ENCODE measurements at places on chromosomes 4 and X.
A peak's percentile ranks its signal among the peaks of the same experiment; 100 is the strongest.

GRCh38 chr4:25552580-25553271 is 102.9 kb upstream of the SLC34A2 start:
- no peak for DNase-seq

- DNase-seq, result no peak
These were observed 28.2 kb upstream of the SPATA4 start for GRCh38 chr4:176223561-176223960.

DNA sequence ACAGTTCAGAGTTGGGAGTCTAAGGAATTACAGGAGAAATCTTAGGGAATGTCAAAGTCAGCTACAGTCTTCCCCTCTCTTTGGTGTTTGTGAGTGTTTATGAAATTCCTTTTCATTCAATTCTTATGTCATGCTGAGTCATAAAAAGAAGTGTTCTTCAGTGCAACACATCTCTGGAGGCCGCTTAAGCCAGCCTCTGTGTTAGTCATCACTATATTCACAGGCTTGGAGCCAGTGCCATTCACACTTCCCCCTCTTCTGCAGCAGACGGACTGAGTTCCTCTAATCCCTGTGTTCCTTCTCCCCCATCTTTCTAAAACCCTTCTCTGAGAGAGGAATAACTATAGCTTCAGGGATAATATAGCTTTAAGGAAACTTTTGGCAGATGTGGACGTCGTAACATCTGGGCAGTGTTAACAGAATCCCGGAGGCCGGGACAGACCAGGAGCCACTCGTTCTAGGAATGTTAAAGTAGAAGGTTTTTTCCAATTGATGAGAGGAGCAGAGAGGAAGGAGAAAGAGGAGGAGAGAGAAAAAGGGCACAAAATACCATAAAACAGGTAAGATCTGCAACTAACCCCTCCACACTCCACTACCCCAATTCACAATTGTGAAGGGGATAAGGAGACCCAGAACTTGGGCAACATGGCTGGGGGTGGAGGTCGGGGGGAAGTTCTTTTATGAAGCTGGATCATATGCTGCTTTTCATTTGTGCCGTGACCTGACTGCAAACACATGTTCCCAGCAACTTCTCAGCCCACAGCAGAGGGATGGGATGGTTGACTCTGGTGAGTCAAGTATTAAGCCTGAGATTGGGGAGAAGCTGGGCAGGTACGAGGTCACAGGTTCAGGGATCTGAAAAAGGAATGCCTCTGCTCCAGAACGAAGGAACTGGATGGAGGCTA is at the start of gene SRPX2:
TSS of gene SRPX2 (plus strand) at position 244 of the 905 bp plus-strand sequence. CDS start 2,124 bp downstream, outside the sequence.
- no peak for DNase-seq

- DNase-seq, result no peak
These were observed 256.9 kb downstream of the ADAMTS3 start for GRCh38 chr4:72312032-72312650.

- no peak for DNase-seq
These were observed 61.8 kb downstream of the POLR2B start for GRCh38 chr4:57040510-57040909.

DNA sequence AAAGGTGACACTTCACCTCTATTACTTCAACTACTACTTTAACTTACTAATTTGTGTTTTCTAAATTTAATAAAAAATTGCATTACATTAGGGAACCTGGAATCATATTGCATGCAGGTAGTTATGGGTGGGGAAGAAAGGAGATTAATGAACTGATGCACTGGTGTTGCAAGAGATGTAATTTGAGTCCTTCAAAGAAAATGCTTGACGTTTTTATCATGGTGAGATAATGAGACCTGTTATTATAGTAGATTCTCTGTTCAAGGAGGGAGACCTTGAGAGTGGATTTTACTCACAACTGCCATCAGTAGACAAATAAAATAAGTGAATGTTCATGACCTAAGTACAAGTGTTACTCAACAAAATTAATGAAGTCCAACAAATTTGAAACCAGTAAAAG is 26.4 kb upstream of the MED14 start:
- no peak for DNase-seq

DNA sequence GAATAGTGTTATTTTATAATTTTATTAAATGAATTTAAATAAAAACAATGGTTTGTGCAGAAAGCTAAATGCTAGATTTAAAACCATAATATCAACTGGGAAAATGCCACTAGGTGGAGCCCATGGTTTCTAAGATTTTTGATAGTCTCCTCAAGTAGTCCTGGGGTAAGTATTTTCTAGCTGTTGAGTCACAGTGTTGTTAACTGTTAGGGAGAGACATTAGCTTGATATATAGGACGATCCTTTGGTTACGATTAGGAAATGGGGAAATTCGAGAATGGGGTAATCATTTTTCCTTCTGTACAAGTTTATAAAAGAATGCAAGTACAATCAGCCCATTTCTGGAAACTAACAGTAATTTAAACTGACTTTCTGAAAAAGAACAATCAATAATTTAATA is 378.4 kb downstream of the ANKRD50 start:
- no peak for DNase-seq

- no peak for DNase-seq
These were observed 387.4 kb downstream of the SPOCK3 start for GRCh38 chr4:166846939-166847338.

- no peak for DNase-seq
These were observed 253.9 kb downstream of the PCDH18 start for GRCh38 chr4:137278431-137278830.

DNA sequence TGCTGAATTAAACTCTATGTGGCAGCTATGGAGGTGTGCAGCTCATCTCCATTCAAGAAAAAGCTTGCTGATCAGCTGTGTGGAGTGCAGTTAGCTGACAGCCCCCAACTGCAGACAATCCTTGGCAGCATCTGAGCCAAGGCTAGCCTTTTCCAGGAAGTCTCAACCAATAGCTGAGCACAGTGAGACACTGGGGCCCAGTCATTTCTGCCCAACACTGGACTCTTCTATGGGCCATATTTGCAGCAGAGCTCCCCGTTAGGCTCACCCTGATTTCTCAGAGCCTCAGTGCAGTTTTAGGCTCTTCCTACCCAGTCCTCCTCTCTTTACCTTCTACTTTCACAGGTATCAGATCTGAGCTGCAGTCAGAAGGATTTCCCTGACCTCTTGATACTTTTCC is 12.9 kb downstream of the DDX53 start:
- DNase-seq, result no peak

DNA sequence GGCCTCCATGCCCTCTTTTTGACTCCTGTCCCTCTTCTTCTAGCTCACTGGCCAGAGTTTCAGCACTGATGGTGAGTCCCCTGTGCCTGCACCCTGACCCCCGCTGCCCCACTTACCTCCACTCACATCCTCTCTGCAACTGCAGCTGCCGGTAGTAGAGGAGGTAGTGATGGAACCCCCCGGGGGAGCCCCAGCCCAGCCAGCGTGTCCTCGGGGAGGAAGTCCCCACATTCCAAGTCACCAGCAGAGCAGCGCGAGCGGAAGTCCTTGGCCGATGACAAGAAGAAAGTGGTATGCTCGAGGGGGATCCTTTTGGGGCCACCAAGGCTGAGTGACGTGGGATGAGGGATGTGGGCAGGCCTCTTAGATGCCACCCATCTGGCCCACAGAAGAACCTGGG is 5.8 kb downstream of the ARAF start:
- peak; percentile 24 for DNase-seq

DNA sequence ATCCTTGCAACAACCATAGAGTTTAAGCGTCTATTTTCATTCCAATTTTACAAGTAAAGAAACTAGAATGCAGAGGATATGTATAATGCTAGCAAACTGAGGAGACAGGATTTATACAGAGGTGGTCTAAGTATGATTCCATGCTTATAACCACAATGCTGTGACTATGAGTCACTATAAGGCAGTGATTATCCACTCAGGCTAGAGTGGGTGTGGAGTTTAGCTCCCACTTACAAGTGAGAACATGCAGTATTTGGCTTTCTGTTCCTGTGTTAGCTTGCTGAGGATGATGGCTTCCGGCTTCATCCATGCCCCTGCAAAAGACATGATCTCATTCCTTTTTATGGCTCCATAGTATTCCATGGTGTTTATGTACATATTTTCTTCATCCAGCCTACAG is 41.6 kb upstream of the EDA2R start:
- no peak for DNase-seq

- DNase-seq, result no peak
These were observed 70.8 kb upstream of the PTPN13 start for GRCh38 chr4:86523333-86523732.

DNA sequence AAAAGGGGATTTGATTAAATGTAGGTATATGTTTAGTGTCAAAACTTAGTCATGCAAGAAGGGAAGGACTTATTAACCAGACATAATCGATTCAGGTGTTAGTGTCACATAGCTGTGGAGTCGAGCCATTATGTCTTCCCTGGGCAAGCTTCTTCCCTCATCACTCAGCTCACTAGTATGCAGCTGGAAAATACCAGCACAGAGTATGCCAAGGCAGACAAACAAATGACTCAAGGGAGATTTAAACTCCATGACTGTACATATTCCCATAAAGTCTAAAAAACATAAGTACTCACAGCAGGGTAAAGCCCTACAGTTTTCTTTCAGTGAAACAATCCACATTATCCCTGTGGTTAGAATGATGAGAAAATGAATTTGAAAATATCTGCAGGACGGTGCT is 304.5 kb downstream of the CBLL2 start:
- DNase-seq, result no peak

GRCh38 chrX:29478336-29479069 is 736.9 kb upstream of the MAGEB2 start:
- DNase-seq, result peak; percentile 45

DNA sequence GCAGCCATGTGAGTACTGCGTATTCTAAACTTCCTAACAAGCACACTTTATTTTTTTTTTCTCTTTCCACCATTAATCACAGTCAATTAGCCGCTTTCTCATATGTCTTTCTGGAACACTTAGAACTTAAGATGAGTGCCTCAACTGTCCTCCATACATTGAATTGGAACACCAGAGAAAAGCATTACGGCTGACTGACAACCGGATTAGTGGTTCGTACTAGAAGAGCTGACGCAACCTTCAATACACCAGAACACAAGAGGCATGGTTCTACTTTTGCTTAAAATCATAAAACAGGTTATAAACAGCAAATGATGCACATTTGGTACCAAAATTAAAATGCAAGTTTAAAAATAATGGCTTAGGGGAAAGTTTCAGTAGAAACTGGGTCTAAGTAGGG is 3.3 kb downstream of the TMEM47 start:
- DNase-seq, result no peak

- peak; percentile 4 for DNase-seq
These were observed at the start of gene GLRA2 for GRCh38 chrX:14529290-14529989. GLRA2 (plus strand) TSS chrX:14529536; CDS start chrX:14530058, 522 bp downstream.

- DNase-seq, result no peak
These were observed 47.4 kb upstream of the HOPX start for GRCh38 chr4:56728512-56728911.

DNA sequence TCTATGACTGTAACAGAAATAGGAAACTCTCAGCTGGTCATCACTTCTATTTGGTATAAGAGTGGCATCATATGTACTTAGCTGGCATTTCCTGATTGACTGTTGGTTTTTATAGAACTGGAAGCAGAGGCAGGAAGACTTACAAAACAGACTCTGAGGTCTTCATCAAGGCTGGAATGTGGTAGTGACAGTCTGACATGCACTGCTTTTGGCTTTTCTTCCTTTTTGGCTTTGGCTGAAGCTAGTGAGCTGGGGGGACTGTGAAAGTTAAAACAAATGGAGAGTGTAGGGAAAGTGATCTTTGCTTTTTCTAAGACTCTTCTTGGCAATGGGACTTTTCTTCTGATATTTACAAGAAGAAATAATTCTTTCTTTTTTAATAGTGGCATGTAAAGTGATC is 121.1 kb upstream of the SLC4A4 start:
- DNase-seq, result no peak

DNA sequence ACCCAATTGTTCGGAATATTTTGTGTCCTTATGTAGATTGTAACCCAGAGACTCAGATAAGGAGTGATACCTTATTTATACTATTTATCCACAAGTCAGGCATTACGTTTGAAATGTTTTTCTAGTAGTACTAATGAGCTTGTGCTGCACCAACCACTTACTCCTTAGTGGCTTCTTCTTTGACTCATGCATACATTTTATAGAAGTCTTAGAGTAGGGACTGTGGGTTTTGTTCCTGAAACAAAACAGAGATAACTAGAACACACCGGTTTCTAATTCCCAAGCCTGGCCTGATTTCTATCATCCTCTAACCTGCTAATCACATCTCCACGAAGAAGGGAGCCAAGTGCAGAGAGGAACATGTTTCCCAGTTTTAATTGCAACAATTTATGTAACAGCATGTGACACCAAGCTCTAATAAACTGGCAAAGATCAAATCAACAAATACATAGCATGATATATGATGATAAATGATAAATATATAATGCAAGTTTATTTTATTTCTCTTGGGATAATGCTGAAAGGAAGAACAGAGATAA is 32.3 kb downstream of the MGARP start:
- DNase-seq, result no peak

- no peak for DNase-seq
These were observed 39.9 kb downstream of the ADGRA3 start for GRCh38 chr4:22476011-22476410.

- DNase-seq, result no peak
These were observed 17.1 kb upstream of the PRRG1 start for GRCh38 chrX:37332055-37332454.

- no peak for DNase-seq
These were observed 32.3 kb downstream of the MCUB start for GRCh38 chr4:109592367-109592766.

DNA sequence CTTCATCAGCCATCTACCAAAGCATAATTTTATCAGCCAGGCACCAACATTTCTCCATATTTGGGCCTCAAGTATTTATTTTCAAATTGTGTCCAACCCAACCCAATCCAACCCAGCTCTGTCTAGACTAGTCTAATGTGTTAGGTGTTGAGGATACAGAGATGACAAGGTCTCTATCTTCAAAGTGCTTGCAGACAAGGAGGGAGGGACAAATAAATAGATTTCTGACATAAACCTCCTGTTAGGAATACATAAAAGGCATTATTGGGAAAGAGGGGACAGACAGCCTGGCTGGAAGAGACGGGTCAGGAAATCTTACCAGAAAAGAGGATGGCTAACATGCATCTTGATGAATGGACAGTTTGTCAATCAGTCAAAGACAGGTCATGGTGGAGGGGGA is 115.4 kb upstream of the RPS6KA3 start:
- no peak for DNase-seq

DNA sequence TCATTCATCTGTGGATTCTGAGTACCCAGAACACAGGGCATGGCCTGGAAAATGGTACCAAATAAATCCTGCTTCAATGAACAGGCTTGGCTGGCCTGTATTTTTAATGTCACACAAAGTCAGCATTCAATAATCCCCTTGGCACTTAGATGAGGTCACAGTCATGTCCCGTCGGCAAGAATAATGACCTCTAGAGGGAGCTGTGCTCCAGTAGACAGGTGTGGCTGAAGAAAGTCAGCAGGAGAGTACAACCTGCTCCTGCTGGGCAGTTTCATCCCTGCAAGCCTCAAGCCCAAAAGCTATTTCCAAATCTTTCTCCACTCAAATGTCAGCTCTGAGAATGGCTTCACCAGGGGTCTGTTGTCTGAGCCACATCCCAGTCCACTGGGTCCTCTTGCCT is 404.0 kb upstream of the F9 start:
- peak; percentile 8 for DNase-seq

DNA sequence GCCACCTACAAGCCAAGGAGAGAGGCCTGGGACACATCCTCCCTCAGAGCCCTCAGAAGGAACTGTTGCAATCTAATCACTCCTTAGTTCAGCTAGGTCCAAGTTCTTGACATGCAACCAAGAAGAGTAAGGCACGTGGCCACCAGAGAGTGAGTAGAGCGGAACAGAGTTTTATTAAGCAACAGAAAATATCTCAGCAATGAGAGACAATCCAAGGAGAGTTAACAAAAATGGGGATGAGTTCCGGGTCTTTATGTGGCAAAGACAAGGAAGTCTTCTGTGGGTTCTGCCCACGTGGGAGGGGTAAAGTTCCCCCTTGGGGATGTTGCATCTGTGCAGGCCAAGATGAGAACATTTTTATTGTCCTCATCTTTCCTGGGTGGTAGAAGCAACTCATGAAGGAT is 38.5 kb upstream of the PROM1 start:
- DNase-seq, result no peak
